ENCODE measurements at places on chromosomes 1 and 21.

GRCh38 chr1:185408700-185409270 is 91.7 kb upstream of the IVNS1ABP start:
- peak; percentile 42 for DNase-seq

DNA sequence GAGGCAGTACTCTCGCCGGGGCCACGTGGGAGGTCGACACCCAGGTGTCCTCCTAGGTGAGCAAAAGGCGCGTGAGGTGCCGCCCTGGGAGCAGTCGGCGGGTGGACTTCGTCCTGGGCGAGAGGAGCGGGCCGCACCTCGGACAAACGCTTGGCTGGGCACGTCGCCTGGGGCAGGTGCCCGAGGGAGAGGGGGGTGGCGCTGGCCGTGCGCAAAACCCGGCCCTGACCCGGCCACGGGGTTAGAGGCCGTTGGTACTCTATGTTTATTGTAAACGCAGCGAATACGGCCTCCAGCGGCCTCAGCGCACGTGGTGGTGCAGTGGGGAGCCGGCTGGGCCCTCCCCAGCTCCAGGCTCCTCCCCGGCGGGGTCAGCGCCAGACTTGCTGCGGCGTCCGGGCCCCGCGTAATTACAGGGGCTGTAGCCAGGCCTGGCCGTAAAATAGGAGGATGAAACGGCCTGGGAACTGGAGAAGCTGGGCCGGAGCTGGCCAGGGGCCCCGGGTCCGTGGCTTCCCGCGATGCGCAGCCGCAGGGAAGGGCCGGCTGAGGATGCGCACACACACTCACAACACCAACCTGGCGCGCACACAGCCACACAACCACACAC is 1.6 kb upstream of the EFNA1 start:
- DNase-seq = no peak

- peak; percentile 67 for DNase-seq
Measured at GRCh38 chr1:66739401-66740157, 12.7 kb upstream of the DYNLT5 start.

- no peak for DNase-seq
Measured at GRCh38 chr1:66563094-66563800, 29.3 kb downstream of the SGIP1 start.

- no peak for DNase-seq
Measured at GRCh38 chr21:23217597-23217996, 2219.4 kb downstream of the NCAM2 start.

GRCh38 chr1:98388441-98388840 is 273.1 kb upstream of the SNX7 start:
- DNase-seq = peak; percentile 8

DNA sequence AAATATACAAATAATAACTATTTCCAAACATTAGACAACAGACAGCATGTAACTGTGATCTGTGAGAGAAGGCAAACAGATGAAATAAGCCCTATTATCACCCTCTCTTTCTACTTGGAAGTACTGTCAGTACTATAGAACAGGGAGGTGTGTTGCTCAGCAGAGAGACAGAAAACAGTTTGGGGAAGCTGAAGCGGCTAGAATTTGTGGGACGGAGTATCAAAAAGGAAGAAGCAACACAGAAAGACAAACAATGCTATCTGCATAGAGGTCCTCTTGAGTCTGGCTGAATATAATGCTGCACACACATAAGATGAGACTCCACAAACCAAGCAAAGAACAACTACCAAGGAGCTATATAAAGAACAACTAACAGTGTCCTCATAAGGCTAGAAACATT is 59.4 kb downstream of the ZZZ3 start:
- DNase-seq = no peak

DNA sequence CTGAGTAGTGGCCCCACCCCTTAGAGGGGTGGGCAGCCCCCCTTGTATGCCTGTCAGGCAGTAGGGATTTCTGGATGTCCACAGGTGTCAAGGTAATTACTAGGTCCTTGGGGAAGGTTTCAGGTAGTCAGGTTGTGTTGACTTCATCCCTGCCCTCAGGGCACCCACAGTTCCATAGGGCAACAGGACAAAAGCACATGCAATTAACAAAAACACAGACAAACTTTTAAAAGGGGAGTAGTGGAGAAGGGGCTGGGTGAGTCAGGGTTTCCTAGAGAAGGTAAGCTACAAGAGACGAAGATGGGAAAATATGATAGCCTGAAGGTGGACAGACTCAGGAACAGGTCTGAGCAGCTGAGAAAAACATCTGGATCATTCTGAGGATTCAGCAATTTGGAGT is 14.1 kb downstream of the KRTCAP2 start:
- DNase-seq = no peak

DNA sequence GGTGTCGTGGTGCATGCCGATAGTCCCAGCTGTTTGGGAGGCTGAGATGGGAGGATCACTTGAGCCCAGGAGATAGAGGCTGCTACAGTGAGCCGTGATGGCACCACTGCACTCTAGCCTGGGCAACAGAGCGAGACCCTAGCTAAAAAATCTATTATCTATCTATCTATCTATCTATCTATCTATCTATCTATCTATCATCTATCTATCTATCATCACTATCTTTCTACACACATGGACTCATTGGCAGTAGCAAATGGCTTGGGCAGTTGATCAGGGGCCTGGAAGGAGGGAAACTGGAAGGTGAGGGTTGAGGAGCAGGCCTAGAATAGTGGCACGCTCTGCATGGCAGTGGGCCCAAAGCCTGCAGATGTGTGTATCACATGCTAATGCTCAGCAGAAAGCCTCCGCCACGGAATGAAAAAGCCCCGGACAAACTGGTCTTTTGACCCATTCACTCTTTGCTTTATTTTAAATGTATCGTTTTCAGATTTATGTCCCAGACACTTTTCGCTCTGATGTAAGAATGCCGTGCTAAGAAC is 7.3 kb upstream of the HUNK start:
- DNase-seq = no peak

- DNase-seq = no peak
Measured at GRCh38 chr1:235874261-235874660, 7.6 kb upstream of the LYST start.

DNA sequence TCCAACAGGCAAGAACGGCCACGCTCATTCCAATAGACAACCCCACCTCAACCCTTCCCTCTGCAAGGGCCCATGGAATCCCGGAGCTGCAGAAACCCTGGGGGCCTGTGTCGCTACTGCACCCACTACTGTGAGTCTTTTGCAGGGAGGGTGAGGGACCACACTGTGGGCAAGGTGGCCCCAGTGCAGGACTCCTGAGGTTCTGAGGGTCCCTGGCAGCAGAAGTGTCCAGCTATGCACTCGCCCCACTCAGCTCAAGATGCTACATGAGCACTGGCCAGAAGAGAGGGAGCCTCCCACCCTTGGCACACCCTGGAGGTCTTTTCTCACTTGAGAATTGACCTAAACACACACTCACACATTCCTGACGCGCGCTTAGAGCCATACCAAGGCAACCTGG is 2.1 kb upstream of the PAX7 start:
- DNase-seq = no peak

GRCh38 chr1:77465139-77465538 is 183.3 kb downstream of the AK5 start:
- no peak for DNase-seq

DNA sequence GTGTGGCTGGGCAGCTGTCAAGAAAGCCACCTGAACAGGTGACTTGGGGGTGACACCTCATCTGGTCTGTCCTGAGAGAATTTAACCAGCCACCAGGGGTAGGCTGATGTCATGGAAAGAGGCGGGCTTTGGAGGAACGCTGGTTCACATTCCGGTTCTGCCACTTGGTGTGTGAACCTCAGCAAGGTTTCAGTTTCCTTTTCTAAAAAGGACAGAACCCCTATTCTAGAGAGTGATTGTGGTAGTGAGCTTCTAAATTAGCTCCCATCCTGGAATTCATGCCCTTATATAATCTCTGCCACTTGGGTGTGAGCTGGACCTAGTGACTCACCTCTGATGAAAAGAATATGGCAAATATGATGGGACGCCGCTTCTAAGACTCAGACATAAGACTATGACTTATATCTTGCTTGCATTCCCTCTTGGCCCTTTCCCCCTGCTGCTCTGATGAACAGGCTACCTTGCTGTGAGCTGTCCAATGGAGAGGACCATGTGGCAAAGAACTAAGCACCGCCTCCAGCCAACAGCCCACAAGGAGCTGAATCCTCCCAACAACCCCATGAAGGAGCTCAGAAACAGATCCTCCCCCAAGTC is 332.1 kb downstream of the RRAGC start:
- no peak for DNase-seq

- no peak for DNase-seq
Measured at GRCh38 chr1:86068271-86068721, 88.3 kb downstream of the COL24A1 start.

GRCh38 chr1:84988588-84988987 is 8.3 kb downstream of the MCOLN2 start:
- peak; percentile 47 for DNase-seq

- peak; percentile 96 for DNase-seq
Measured at GRCh38 chr21:25501996-25502665, 105.2 kb downstream of the MRPL39 start.

GRCh38 chr1:170321113-170321512 is 175.4 kb downstream of the NTMT2 start:
- DNase-seq = no peak

DNA sequence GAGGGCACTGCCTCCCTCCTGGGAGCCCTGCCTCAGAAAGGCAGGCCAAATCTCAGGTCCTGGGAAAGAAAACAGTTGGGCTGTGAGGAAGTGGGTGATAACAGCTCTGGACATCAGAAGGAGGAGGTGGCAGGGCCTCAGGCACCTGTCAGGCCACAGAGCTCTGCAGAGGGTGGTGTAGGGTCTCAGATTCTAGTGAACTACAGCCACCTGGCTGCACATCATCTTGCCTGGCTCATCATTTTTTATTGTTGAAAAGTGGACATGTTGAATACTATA is 15.3 kb upstream of the ZNF678 start:
- DNase-seq = no peak

- no peak for DNase-seq
Measured at GRCh38 chr1:182652933-182653332, 31.5 kb downstream of the RGS8 start.

- DNase-seq = no peak
Measured at GRCh38 chr1:112686835-112687234, 12.4 kb downstream of the MOV10 start.

DNA sequence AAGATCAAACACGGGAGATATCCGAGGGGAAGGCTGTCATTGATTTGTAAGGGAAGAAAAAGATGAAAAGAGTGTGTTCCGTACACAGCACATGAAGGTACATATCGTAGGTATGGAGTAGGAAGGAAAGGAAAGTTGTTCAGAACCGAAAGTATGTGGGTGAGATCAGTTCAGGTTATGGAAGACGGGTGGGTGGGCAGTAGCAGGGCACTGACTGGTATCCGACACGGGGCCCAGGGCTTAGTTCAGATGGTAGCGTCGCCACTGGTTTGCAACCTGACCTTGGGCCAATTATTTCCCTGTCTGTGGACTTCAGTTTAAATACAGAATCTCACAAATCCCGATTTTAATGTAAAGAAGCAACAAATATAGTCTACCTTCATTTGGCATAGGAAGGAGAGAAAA is 27.8 kb upstream of the A3GALT2 start:
- DNase-seq = no peak

DNA sequence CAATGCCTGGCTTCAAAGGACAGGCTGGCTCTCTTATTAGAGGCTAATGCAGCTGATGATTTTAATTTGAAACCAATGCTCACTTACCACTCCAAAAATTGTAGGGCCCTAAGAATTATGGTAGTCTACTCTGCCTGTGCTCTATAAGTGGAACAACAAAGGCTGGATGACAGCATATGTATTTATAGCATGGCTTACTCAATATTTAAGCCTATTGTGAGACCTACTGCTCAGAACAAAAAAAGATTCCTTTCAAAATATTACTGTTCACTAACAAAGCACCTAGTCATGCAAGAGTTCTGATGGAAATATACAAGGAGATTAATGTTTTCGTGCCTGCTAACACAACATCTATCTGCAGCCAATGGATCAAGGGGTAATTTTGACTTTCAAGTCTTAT is 73.8 kb upstream of the DUSP10 start:
- DNase-seq = no peak

GRCh38 chr1:156052862-156053767 is 483 bp downstream of the UBQLN4 start:
- DNase-seq = peak; percentile 63

- DNase-seq = no peak
Measured at GRCh38 chr21:45366931-45367401, 38.0 kb upstream of the COL18A1 start.

- DNase-seq = no peak
Measured at GRCh38 chr1:29809446-29810120, 573.3 kb downstream of the PTPRU start.

- DNase-seq = no peak
Measured at GRCh38 chr1:18794051-18794450, 65.4 kb downstream of the TAS1R2 start.

DNA sequence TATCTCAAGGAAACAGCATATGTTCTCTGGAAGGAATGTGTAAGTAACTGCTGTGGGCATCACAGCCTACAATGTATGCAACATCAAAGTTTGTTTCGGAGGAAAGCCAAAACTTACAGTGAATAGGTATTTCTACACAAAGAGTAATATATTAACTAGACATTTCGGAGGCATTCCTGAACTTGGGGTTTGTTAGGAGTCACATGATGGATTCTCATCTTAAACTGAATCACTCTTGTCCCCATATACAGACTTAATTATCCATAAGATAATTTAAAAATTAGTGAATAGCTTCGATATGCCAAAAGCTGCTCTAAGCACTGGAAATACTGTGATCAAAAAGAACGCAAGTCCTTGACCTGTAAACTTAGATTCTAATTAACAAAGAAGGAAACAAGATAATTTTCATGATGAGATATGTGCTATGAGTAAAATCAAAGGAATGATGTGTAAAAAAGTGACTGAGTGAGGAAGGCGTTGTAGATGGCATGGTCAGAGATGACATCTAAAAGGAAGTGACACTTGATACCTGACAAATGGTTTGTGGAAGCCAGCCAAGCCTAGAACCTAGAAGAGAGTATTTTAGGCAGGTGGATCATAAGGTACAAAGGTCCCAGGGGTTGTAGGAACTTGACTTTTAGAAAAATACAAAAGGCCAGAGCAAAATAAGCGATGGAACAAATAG is 273.1 kb downstream of the MRPL39 start:
- no peak for DNase-seq

DNA sequence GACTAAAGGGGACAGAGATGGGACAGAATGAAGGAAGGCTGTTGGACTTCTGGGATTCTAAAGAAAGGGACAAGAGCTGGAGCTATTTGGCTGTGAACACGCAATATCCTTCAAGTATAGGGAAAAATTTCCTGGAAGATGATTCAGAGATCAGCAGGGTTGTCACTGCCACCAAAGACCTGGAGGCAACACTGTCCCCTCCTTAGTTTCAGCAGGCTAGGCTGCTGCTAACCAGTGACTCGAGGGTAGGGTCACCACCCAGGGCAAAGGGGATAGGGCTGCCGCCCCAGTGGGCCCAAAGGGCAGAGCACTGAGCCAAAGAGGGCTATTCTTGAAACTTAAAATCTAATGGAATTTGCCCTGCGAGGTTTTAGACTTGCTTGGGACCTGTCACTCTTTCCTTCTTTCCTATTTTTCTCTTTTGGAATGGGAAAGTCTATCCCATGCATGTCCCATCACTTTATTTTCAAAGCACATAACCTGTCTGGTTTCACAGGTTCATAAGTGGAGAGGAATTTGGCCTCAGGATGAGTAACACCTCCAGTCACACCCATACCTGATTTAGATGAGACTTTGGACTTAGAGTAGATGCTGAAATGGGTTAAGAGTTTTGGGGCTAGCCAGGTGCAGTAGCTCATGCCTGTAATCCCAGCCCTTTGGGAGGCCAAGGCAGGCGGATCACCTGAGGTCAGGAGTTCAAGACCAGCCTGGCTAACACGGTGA is 11.9 kb downstream of the IFNLR1 start:
- no peak for DNase-seq

All from inflammatory macrophage (primary cell).